ENCODE measurements at places on chromosomes 12 and 14.

DNA sequence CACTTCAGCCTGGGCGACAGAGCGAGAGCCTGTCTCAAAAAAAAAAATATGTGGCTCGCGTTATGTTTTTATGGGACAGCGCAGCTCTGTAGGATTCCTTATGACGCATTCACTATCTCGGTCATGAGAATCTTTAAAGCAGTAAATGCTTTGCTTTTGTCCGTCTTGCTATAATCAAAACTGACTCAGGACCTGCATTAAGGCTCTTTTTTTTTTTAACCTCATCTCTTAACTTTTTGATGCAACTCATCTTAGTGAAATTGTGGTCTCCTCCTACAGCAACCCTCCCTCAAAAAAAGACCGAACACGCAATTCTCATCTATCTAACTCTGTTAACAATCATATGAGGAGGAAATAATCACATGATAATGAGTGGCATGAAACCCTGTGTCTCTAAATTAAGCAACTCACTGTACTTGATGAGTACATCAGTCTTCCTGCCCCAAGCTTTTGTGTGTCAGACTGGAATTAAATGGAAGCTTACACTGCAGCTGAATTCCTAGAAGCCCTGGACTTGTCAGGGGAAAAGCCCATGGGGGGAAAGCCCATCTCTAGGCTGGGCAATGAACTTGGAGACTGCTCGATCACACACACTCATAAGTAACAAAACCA lies 4.3 kb downstream of the P2RX4 start:
- peak; percentile 67 for DNase-seq

- DNase-seq, result peak; percentile 56
These were observed 385.9 kb downstream of the EGLN3 start for GRCh38 chr14:33564774-33565630.

- DNase-seq, result no peak
These were observed 17.2 kb downstream of the RILPL1 start for GRCh38 chr12:123516216-123516780.

DNA sequence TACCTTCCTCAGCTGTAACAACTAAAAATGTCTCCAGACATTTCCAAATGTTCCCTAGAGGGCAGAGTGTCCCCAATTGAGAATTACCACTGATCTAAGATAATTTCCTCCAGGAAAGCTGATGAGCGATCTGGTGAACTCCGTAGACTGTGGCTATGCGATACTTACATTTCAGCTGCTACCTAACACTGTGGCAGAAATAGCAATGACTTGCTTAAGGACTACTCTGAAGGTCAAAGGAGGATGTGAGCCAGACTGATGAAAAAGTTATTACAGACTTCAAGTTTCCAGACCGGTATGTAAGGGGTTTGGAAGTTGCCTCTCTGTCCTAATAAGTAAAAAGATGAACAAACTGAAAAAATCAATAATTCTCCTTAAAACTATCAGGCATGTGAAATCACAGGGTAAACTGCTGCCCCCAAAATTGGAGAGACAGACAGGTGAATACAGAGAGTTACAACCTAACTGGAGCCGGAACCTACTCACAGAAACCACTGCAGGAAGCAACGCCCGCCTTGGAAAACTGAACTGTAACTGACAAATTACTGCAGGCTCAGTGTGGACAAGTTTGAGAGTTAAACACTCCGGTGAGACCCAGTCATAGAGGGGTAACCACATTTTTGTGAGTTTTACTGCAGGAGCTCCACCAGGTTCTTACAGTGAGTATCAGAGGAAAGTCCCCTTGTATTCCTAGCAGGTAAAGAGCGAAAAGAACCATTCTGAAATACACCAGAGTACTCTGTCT lies 60.0 kb upstream of the PARP11 start:
- DNase-seq, result no peak

GRCh38 chr14:58637391-58638230 lies at the start of gene DACT1:
TSS of gene DACT1 (plus strand) at chr14:58637962. CDS start at chr14:58638203, 241 bp downstream.
- peak; percentile 46 for DNase-seq

DNA sequence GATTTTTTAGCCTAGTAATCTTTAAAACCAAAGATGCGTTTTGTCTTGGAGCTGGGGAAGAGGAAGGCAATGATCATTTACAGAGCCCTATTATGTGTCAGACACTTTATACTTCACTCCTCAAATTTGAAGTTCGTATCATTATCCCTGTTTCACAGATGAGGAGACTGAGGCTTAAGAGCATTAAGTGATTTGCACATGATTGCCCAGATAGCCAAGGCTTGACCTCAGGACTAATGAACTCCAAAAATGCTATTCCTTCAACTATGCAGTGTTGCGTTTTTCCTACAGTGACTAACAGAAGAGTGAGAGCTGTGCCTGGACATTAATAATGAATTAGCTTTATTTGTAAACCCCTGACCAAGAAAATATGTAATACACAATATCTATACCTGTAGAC lies 136.8 kb upstream of the EEA1 start:
- no peak for DNase-seq

GRCh38 chr12:91202390-91202789 lies 19.8 kb upstream of the DCN start:
- DNase-seq, result no peak

GRCh38 chr12:124568431-124569374 lies 1.3 kb upstream of the NCOR2 start:
- DNase-seq, result peak; percentile 83

DNA sequence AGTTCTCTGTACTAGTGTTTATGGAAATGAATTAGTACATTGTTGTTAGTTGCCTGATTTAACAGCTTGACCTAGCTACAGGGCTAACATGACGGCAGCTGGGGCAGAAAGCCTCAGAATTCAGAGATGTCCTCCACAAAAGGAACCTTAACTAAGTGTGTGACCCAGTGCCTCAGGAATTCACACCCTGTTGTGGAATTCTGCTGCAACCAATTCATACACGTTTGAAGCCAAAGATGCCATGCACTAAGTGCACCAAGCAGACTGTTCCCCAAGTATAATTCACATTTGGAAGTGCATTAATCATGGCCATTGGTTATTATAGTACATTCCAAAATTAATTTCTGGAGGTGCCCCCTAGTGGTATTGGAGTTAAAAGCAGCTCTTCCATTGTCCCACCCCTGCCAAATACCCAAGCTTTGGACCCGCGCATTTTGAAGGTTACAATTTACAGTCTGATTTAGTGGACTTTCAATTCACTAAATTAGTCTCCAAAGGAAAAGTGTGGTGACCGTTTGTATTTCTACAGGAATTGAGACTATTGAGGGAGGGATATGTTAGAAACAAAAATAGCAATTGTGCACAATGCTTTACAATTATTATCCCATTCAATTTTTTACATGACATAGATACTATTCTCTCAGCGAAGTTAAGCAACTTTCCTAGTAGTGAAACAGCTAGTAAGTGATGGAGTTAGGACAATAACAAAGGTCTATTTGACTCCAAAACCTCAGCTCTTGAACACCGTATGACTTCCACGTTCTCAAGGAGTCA lies 85.9 kb downstream of the PAX9 start:
- DNase-seq, result peak; percentile 56

GRCh38 chr14:94558842-94559241 lies 2.4 kb upstream of the SERPINA4 start:
- no peak for DNase-seq

- DNase-seq, result peak; percentile 86
These were observed 28.4 kb upstream of the MON2 start for GRCh38 chr12:62438098-62438692.

DNA sequence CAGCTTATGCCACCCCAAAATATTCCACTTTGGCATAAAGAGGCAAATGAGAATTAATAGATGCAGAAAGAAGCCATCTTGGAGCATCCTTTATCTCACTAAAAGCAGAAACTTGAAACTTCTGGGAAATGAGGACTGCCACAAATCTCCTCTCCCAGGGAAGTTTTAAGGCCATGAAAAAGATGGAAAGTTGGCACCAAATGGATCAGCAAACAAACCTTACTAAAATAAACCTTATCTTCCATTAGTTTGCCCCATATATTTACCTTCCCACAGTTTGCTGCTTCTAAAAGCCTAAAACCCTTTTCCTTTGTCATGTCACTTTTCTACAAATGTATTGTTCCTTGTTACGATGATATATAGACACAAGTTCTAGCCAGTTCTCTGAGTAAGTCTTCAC lies 340.0 kb upstream of the USP15 start:
- DNase-seq, result no peak

DNA sequence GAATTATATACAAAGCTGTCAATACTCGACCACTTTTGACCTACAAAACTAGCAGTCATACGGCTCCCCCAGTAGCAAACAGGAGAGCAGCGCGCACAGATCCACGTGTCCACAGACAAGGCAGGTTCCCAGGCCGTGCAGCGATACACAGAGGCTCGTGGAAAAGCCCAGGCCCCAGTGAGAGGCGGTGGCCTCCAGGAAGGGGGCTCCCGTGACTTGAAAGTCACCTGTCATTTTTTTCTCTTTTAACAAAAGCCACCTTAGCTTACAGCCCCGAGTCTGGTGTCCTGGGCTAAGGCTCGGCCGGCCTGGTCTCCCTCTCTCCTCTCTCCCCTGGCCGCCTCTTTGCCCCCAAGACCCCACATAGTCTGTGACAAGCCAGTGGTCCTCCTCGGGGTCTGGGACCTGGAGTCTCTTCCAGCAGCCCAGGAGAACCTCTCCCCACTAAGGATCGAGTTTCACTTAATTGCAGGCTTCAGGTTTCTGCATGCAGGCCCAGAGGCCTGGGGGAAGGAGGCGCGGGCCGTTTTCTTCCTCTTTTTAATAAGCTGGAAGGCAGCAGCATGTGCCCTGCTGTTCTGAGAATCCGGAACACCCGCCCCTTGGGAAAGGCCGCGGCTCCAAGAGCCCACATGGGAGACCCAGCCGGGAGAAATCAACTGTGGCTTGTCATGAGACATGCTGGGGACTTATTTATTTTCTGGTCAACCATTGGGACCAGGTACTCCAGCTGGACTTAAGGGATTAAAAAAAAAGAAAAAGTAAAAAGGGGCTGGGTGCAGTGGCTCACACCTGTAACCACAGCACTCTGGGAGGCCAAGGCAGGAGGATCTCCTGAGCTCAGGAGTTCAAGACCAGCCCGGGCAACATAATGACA lies 15.9 kb downstream of the NCOR2 start:
- peak; percentile 81 for DNase-seq

DNA sequence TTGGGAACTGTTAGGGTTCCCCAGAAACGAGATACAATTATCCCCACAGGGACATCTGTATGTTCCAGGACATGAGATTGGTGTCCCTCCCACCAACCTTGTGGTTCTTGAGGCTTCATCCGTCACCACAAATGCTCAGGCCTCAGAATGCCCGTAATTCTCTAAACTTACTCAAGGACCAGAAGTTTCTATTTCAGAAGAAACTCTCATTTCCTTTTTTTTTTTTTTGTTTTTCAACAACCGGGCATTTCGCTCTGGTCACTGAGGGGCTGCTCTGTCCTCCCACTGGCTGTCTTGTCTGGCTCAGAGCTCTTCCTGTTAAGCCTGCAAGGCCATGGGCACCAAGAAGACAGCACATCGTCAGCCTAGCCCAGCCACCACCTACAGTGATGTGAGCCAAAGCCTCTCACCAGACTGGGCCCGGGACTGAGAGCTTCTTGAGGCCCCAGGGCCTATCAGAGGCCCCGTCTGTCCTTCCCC lies 36.2 kb downstream of the VDR start:
- peak; percentile 31 for DNase-seq

DNA sequence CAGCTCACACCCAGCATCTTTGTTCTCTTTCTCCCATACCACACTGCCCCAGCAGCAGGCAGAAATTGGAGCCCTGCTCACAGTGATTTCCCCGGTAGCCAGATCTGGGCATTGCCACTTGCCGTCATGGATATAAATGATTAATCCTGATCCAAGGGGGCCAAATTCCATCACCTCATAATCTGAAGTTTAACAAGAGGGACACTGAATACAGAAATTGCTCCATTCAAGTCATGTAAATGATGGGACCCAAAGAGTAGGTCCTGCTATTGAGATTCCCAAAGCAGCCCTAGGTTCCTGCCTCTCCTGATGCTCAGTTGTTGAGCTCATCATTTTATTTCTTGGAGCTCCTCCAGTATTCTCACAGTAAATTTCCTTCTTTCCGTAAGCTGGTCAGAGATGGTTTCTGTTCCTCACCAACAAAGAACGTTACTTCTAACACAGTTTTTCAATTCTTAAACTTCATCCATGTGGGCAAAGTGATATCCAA lies 11.7 kb downstream of the ITPR2 start:
- no peak for DNase-seq

GRCh38 chr14:106129274-106129673 lies 602.9 kb downstream of the TMEM121 start:
- peak; percentile 50 for DNase-seq

DNA sequence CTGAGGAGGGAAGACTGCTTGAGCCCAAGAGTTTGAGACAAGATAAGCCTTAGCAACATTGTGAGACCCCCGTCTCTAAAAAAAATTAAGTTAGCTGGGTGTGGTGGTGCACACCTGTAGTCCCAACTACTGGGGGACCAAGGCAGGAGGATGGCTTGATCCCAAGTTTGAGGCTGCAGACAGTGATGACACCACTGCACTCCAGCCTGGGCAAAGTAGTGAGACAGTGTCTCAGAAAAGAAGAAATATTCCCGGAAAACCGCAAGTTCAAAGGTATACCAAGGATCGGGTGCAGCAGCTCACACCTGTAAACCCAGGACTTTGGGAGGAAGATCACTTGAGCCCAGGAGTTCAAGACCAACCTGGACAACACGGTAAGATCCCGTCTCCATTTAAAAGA lies 5.8 kb downstream of the PTGES3 start:
- DNase-seq, result no peak

- DNase-seq, result no peak
These were observed 188.2 kb upstream of the FRMD6 start for GRCh38 chr14:51463461-51463860.
